Suppressor macrophage treated with lipopolysaccharide for 4 hours (primary cell): ENCODE measurements at places on chromosomes 11 and 22.

DNA sequence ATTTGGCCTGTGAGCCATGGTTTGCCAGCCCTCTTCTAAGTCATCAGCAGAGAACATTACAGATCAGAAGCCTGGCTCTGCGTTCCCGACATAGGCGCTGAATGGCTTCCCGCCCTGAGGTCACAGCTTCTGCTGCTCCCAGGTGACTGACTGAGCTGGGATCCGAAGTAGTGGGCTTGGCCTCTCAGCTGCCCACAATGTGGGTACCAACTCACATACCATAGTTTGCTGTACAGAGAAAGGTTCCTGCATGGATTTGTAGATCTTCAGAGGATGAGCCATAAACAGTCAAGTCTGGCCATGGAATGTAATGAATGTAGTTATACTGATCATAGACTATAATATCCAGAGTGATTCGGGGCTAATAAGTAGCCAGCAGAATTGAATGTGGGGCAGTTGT is 42.6 kb downstream of the TEAD1 start:
- DNase-seq, result no peak

DNA sequence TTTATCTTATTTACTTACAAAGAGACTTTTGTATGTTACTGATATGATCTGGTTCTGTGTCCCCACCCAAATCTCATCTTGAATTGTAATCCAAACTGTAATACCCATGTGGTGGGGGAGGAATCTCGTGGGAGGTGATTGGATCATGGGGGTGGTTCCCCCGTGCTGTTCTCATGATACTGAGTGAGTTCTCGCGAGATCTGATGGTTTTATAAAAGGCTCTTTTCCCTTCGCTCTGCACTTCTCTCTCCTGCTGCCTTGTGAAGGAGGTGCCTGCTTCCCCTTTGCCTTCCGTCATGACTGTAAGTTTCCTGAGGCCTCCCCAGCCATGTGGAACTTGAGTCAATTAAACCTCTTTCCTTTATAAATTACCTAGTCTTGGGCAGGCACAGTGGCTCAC is 42.4 kb upstream of the WNT7B start:
- no peak for DNase-seq

- DNase-seq, result no peak
Measured at GRCh38 chr22:39721206-39722031, 150.9 kb downstream of the CACNA1I start.

- no peak for DNase-seq
Measured at GRCh38 chr11:112156153-112156955, 7.5 kb downstream of the IL18 start.

DNA sequence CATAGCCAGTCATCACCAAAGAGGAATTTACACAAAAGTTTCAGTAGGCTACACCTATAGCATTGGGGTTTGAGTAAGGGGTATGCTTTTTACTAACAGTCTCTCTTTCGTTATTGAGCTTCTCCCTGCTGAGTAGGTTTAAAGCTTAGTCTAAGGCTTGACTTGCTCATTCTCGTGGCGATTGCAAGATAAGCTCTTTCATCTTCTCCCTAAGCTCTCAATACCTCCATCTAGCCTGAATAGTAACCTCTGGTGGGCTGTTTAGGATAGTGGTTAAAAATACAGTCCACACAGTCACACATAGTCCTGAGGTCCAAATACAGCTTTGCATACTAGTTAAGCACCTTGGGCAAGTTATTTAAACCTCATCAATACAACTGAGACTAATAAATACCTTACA is 65.6 kb downstream of the IMMP1L start:
- no peak for DNase-seq

GRCh38 chr11:41982975-41983374 is 523.5 kb upstream of the LRRC4C start:
- DNase-seq, result no peak

- no peak for DNase-seq
Measured at GRCh38 chr11:2561696-2562581, 117.1 kb downstream of the KCNQ1 start.

DNA sequence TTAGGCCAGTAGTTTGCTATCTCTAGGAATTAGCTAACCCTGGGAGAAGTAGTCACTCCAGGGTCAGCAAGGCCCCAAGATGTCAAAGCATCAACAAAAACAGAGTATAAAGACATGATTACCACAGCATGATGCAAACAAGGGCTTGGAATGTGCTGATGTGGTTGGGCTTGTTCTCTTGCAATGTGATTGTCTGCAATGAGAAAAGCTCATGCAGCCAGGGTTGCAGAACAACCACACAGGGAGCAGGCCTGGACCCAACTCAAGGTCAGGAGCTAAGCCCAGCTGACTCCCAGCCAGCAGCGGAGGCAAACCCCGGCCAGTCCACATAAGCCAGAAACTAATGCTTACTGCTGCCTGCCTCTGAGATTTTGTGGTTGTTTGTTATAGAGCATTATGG is 132.4 kb upstream of the ZC3H12C start:
- no peak for DNase-seq

- peak; percentile 95 for DNase-seq
Measured at GRCh38 chr11:68010090-68011041, at the start of gene ALDH3B1. Gene ALDH3B1 (plus strand): TSS chr11:68010327. CDS start chr11:68015298, 4,971 bp downstream.

GRCh38 chr11:61555051-61555969 is 25.6 kb downstream of the SYT7 start:
- no peak for DNase-seq

DNA sequence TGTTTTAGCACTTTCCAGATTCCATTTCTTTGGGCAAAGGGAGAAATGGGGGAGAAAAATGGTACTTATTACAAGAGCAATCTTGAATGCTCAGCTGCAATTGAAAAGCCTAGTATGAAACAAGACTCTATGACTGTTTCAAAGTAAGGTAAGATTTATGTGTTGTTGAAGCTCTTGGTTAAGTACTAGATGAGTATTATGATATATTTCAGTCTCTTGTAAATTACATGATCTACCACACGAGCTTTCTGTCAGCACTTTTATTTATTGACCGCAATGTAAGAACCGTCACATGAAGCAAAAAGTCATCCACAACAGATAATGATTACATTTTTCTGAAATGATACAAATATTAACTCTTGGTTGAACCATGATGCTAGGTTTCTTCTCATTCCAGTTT is 906.7 kb upstream of the CHORDC1 start:
- no peak for DNase-seq

DNA sequence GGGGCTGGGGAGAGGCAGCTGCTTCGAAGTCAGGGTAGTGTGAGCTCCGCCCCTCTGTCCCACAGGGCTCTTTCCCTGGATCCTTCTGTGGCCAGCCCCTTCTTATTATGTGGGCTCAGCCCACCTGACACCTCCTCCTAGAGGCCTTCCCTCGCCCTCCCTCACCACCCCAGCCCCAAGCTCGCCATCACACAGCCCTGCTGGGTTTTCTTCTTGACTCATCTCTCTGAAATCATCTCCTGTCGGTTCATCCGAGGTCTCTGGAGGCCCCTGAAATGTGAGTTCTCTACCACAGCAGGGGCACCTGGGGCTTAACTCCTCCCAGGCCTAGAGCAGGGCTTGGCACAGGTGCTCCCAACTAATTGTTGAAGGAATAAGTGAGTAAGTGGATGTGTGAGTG is 65.2 kb downstream of the CACNA1I start:
- no peak for DNase-seq

DNA sequence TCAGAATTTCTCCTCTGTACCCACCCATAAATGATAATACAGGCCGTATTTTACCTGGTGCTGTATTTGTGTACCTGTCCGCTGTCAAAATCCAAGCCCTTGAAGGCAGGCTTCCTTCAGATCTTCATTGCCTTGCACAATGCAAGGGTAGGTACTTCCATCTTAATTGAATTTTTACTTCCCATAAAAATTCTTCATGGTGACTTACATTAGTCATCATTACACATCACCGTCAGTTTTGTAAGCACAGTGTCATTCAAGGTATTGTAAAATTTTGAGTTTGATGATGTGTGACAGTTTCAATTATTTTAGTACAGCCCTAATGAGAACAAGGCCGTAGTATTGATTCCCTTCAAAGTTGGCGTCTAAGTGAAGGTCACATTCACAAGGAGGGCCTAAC is 770 bp upstream of the TSG101 start:
- DNase-seq, result peak; percentile 68

- DNase-seq, result no peak
Measured at GRCh38 chr11:69508974-69509373, 27.5 kb downstream of the LINC01488 start.

GRCh38 chr11:32448232-32448631 is 12.9 kb upstream of the WT1 start:
- DNase-seq, result no peak
